ENCODE measurements at places on chromosomes 16 and 17. TPM values are rescaled to one million over a fixed set of nuclear protein-coding genes. Genes with fewer than 3 reads are reported as not detected.
A peak's percentile ranks its signal among the peaks of the same experiment; 100 is the strongest.

Gene HCRT
- polyA plus RNA-seq: not detected

DNA sequence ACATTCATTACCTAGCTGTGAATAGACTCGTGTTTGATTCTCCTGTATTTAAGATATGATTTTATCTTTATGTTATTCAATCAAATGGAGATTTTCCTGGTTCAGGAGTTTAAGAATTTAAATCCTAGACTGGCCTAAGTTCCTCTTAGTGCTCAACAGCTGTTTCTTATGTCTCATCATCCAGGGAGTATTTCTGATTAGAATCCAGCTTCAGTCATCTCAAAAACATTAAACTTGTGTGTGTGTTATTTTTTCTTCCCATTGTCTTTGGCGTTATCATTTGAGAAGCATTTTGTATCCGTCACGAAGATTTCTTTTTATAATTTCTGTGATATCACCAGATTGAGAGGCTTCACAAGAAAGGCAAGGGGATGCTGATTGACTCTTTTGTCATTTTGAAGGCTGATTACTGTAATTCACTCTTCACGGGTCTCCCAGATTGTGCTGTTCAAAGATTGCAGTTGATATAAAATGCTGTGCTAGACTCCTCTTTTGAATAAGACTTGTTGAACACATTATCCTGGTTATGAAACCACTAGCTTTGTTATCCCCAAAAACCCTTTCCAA lies 204.8 kb downstream of the CDH8 start:
- DNase-seq: no peak

GRCh38 chr17:77836557-77837041 lies 121.9 kb upstream of the TNRC6C start:
- DNase-seq: no peak

- DNase-seq: no peak
These were observed 247.0 kb upstream of the CIBAR2 start for GRCh38 chr16:85359147-85359822.

DNA sequence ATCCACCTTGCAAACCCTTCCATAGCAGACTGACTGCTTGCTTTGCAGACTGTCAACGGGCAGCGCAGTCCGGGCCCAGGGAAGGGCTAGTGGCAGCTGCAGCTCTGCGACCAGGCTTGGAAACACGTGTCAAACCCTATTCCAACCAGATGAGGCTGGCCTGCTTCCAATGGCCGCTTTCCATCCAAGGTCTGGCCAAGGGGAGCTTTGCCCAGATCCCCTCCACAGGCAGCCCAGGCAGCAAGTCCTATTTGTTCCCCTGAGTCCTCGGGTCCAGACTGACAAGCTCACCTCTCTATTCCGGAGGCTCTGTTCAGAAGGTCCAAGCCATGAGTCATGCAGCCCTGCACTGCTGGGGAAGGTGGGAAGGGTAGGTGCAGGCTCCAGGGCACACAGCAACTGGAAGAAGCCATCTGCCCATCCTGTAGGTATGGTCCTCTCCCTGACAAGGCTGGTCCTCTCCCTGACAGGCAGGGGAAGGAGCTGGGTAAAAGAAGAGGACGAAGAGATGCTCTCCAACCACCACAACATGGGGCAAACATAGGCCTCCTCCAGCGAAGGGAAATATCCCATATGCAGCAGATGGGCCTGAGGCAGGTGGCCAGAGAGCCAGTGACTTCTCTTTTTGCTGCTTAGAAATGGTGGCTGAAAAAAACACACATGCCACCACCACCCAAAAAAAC lies 22.6 kb upstream of the AXIN2 start:
- no peak for DNase-seq

DNA sequence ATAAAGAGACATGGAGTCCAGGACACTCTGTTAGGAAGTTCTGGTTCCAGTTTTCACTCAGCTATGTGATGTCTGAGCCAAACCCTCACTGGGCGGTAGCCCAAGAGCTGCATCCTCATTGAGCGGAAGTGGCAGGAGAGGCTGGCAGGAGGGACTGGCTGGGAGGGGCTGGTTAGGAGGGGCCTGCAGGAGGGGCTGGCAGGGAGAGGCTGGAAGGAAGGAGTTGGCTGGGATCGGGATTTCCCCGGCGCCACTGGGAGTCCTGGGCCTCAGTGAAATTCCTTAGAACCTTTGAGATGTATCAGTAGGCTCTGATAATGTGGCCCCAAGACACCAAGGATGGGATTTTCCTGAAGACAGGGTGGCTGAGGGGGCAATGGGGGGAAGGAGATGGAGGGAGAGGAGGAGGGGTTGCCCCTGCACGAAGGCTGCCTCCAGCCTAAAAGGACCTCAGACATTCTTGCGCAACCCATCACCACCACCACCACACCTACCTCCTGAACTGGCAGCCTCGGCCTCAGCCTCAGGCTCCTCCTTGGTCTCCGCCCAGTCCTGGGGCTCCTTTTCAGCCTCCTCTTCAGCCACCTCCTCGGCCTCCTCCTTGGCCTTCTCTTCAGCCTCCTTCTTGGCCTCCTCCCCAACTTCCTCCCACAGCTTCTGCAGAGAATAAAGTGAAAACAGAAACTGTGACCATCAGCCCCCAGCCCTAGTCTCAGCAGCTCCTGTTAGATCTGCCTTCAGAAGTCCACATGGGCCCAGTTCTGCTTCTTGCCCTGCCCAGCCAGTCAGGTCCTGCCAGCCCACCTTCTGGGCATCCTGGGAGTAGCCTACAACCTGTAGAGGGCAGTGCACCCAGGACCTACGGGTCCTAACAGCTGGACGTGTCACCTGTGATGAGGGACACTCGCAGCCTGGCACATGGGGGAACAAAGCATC lies 31.7 kb downstream of the CNGB1 start:
- DNase-seq: peak; percentile 36

GRCh38 chr17:21214777-21215541 lies 998 bp upstream of the TMEM11 start:
- DNase-seq: peak; percentile 28

GRCh38 chr17:65143889-65144604 lies 6.9 kb downstream of the RGS9 start:
- DNase-seq: no peak

Gene RAB26
- 5.7 TPM for polyA plus RNA-seq

Gene KRTAP2-1
- polyA plus RNA-seq: not detected

GRCh38 chr16:87463722-87464690 lies 28.8 kb downstream of the ZCCHC14 start:
- no peak for DNase-seq

DNA sequence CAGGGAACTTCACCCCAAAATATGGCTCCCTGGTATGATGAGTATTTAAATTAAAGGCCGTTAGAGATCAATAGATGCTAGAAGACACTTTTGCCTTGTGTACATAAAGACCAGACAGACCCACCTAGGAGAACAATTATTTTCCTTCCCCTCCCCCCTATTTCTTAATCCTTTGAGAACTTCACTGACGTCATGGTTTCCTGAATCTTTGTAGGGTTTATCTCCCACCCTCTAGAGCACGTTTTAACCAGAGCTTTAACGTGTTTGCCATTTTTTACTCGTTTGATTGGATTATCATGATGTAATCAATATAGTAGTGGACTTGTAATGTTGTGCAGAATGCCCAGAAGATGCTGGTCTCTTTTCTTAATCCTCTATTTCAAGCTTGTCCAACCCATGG lies 22.9 kb upstream of the XYLT2 start:
- DNase-seq: no peak

Gene CDH13
- not detected for polyA plus RNA-seq

Gene SLC2A4
- 0.17 TPM for polyA plus RNA-seq

DNA sequence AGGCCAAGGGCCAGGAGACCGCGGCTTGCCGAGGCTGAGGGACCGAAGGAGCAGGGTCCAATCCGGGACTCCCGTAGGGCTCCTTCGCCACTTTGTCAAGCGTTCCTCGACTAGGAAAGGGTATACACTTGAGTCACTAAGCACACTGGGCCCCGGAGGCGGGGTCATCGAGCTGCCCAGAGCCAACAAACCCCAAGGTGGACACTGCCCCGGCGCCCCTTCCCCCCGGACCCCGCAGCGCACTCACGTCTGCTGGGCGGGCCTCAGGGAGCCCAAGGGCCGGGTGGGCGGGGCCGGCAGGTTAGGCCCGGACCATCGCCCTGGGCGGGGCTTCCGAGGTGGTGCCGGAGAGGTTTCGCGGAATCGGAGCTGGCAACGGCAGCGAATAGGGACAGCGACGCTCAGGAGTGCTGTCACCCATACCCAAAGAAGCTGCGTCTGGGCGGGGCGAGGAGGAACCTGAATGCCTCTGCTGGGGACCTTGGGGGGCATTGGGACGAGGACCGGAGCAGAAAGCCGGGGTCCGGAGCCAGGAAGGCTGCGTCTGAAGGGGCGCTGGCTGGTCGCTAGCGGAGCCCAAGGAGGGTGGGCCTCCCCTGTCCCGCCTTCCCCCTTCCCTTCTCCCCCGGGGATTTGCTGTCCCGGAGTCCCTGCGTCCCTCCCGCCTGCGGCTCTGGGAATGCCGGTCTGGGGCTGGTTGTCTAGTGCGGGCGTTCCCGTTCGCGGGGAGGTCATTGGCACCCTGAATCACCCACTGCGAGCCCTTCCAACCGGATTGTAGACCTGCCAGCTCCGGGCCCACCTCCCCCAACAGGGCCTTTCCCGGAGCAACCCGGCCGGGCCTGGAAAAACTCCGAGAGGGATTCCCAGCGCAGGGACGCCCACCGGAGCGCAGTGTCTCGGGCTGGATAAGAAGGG lies 118.2 kb upstream of the SMURF2 start:
- DNase-seq: peak; percentile 82

DNA sequence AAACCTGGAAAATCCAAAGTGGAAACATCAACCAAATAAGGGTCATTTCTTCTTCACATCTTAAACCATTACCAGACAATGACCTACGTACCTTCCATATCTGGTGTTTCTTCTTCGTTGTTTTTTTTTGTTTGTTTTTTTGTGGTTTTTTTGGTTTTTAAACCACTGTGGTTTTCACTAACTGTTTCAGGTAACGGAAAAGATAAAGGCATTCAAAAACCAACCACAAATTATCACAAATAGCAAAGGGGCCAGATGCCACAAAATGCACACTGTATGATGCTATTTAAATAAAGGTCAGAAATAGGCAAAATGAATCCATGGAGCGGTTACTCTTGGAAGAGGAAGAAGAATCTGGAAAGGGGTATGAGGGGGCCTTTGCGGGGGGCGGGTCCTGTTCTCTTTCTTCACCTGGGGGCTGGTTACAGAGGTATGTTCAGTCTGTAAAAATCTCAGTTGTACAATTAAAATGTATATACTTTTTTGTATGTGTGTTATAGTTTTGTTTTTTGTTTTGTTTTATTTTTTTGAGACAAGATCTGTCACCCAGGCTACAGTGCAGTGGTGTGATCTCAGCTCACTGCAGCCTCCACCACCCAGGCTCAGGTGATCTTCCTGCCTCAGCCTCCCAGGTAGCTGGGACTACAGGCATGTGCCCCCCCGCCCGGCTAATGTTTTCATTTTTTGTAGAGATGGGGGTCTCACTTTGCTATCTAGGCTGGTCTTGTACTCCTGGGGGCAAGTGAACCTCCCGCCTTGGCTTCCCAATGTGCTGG lies 29.6 kb downstream of the LITAF start:
- DNase-seq: no peak

GRCh38 chr17:20922128-20922670 lies 120.6 kb downstream of the USP22 start:
- DNase-seq: no peak

Data from A549 (cell line).